ENCODE measurements at places on chromosomes 3 and 15.

GRCh38 chr3:71559578-71560162 lies 23.9 kb downstream of the FOXP1 start:
- no peak for DNase-seq

- DNase-seq: no peak
These were observed 126.4 kb downstream of the RPLP1 start for GRCh38 chr15:69578787-69579583.

GRCh38 chr3:65945480-65945879 lies 93.2 kb downstream of the MAGI1 start:
- no peak for DNase-seq

DNA sequence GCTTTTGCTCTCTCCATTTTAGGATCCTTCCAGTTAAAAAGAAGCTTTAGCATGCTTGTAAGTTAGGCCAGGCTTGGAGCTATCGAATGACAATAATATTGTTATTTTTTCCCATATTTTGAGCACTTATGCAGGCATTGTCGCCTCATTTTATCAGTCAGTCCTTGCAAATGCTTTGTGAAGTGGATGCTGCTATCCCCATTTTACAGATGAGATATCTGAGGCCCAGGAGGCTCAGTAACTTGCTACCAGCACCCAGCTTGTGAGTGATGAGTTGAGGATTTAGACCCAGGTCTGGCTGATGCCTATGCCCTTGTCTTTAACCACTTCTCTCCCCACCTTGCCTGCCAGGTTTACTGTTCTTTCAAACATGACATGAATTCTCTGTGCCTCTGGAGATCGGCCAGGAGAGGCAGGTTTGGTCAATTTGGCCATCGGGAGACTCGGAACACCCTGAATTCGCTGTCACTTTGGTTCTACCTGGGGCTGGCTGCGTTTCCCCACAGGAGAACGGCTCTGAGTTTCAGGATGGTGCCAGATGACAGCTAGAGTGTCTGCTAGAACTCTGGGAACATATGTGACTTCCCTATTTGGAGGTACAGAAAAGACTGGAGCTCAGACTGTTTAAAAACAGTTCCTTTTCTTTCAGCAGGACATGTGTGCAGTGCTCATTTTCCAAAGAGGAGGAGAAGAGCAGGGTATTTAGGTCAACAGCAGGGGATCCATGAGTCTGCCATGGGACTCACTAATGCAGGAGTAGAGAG lies 25.5 kb upstream of the ZNF710 start:
- no peak for DNase-seq

DNA sequence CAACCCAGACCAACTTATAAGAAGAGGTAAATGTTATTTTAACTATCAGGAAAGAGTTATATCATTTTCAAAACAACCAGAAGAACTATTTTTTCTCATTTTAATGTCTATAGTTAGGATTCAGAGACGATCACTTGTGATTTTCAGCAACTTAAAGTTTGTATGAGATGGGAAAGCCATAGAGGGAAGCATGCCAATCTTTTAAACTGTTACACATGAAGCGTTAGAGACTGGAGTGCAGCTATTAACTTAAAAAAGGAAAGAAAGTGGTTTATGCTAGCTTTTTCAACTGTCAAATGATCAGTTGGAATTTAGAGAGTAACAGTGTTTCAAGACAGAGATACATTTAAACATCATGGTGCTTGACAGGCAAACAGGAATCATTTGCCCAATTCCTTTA lies 91.7 kb upstream of the LPP start:
- no peak for DNase-seq

GRCh38 chr3:183697123-183697609 lies 431 bp upstream of the YEATS2 start:
- no peak for DNase-seq

DNA sequence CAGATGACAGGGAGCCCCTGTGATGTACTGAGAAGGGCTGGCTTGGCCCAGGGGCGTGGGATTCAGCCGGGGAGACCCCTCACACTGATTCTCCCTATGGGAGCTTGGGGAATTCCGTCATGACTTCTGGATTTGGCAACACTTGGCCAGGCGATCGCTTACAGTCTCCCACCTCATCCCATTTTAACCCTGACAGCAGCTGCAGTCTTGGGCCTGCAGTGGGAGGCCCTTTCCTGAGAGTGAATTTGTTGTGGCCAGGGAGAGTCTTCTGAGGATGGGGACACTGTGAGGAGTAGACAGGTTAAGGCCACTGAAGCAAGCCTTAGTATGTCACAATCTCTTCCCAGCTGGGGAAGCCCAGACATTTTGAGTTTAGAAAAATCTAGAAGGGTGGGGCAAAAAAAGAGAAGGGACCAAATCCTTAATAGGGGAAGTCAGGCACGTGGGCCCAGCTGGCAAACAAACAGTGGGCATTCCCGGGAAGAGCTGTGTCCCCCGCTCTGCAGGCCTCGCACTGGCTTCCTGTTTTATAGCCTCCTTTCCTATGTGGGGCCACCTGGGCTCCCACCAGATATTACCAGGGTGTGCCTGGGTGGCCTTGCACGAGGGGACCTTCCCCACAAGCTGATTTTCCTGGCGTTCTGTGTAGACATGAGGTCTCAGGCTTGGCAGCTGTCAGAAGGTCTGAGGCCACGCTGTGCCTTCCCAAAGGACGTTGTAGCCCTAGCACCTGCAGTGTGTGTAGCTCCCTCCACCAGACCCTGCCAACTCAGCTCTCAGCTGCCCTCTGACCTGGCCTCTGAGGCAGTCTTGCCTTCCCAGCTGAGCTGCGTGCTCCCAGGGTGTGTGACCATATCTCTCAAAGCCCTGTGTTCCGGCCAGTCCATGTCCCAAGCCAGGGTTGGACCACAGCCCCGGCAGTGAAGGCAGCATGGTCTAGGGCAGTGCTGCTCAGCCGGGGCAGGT lies 64.5 kb downstream of the FEM1B start:
- no peak for DNase-seq

DNA sequence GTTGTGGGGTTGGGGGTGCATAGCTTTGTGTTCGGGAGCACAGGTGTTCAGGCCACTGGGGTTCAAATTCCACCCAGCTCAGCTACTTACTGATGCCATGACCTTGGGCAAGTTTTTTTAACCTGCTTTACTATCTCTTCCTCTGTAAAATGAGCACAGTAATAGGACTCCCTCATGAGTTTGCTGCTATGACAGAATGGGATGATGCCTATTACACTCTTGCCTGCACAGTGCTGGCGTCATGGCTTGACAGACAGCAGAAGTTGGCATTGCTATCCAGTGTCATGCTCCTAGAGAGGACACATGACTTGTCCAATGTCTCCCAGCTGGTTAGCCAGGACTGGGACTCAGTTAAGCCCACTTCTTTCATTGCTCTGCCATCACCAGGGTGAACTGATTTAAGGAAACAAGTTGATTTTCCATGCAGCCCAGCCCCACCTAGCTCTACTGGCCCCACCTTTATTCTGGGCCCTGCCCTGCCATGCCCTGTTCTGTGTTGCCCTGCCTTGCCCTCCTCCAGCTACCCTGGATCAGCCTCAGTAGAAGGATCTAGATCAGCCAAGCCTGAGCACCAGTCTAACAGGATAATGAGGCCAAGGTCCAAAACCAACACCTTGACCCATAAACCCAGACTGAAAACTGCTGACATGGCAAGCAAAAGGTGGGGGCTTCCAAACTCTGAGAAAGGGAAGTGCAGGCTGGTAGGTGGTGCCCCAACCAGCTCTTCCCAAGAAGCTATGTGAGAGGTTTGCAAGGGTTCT lies 155.8 kb upstream of the ATP11B start:
- DNase-seq: no peak

DNA sequence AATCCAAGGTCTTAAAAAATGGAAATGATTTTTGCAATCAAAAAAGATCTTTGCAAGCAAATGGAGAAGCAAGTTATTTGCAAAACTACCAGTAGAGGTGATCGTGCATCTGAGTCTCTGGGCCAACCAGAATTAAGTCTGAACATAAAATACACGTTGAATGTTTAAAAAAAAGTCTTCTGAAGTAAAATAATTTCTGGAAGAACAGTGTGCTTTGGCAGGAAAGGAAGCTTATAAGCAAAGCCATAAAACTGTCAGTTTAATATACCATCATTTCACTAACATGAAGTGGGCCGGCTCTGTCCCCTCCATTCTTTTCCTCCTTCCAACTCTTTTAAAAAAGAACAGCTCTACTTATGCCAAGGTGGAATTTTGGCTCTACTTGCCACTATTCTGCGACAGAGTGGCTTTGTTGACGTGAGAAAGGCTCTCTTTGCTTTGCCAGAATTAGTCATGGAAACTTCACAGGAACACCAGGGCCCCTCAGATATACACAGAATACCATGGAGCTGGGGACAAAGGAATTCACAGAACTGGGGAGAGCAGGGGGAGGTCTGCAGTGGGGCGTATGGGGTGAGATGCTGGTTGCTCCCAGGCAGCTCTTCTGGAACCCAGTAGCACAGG lies 29.8 kb downstream of the FSTL1 start:
- no peak for DNase-seq

DNA sequence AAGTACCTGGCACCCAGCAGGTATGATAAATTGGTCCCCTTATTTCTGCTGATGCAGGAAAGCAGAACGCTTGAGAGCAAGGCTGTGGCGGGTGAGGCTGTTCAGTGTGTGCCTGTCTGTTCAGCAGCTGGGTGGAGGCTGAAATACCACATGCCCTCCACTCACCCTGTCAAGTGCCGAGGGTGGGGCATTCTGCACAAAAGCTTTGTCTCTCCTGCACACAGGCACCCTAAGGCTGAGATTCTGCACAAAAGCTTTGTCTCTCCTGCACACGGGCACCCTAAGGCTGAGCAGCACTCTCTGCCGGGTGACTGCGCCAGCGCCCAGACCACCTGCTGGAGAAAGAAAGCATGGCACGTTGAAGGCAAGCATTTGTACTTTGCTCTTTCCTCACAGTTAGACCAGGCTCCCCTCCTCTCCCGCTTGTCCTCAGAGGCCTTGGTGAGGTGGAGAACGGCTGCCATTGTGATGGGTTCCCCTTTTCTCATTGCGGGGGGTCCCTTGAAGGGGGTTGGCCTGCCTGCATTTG lies 97.5 kb downstream of the BDH1 start:
- no peak for DNase-seq

- no peak for DNase-seq
These were observed 2.1 kb downstream of the RNF168 start for GRCh38 chr3:196501316-196502044.

GRCh38 chr15:96331144-96331944 lies 844 bp downstream of the NR2F2 start:
- no peak for DNase-seq

GRCh38 chr3:89250742-89251141 lies 143.3 kb downstream of the EPHA3 start:
- no peak for DNase-seq

GRCh38 chr3:180325958-180326357 lies 276.0 kb upstream of the TTC14 start:
- DNase-seq: no peak

- DNase-seq: no peak
These were observed 1.0 kb upstream of the IGF2BP2 start for GRCh38 chr3:185825639-185826481.

DNA sequence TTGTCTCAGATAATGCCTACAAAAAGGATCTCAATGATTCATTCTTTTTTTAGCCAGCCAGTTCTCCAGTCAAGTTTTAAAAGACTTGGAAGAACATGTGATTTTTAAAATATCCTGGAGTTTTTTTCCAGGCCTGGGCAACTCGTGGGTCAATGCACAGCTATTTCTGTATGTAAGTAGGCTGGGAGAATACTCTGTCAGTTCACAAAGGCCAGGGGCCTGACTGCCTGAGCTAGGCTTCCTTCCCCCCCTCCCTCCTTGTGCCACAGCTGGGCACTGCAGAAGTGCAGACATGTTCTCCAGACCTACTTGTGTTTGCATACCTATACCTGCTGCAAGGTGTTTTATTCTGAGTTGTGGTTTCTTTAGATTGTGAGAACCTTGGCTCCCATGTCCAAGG lies 43.7 kb downstream of the CTDSPL start:
- no peak for DNase-seq

GRCh38 chr3:30775040-30775439 lies 119.4 kb downstream of the GADL1 start:
- DNase-seq: no peak

DNA sequence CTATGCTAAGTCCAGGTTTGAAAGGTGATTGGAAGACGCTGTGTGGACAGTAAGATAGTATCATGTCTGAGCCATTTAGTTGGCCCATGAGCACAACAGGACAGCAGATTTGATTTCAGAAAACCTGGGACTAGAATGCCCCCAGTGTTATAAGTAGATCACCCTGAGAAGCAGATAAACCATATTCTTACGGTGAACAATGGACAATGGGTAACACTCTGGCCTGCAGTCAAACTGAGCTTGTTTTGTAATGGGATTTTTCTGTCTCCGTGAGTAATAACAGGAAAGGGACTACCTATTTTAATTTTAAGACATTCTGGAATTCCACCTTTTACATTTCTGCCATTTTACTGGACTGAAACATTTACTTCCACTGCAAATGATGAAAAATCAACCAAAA lies 71.5 kb downstream of the LDHAL6B start:
- no peak for DNase-seq

- DNase-seq: no peak
These were observed 928.7 kb downstream of the DIPK2A start for GRCh38 chr3:144900366-144900765.

- DNase-seq: no peak
These were observed 126.4 kb downstream of the P2RY1 start for GRCh38 chr3:152961323-152961722.

DNA sequence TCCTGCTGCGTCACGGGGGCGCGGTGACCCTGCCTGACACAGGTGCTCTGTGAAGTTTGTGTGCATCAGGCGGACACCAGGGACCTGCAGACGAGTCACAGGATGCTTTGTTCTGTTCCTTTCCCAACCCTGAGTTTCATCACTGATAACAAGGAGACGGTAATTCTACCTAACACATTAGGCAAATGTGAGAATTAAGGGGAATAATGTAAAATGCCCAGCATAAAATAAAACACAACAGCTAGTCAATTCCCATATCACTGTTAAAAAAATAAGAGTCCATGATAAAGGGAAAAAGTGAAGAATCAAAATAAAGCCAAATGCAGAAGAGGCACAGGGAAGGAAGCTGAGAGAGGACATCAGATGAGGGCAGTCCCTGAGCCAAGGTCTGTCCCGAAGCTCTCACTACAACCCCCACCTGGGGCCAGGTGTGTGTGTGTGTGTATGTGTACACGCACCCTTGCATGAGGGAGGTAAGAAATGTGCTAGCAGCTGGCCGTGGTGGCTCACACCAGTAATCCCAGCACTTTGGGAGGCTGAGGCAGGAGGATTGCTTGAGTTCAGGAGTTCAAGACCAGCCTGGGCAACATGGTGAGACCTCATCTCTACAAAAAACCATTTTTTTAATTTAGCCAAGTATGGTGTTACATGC lies 27.5 kb downstream of the PLA2G4D start:
- no peak for DNase-seq

GRCh38 chr3:141825216-141826011 lies 51.0 kb upstream of the ATP1B3 start:
- no peak for DNase-seq
